ENCODE measurements at places on chromosomes 3 and 15. TPM values are rescaled to one million over a fixed set of nuclear protein-coding genes. Genes with fewer than 3 reads are reported as not detected.
A peak's percentile ranks its signal among the peaks of the same experiment; 100 is the strongest.

- no peak for DNase-seq
Observed at GRCh38 chr3:190716211-190716610, 146.3 kb downstream of the GMNC start.

GRCh38 chr3:140655678-140656077 is 22.2 kb upstream of the TRIM42 start:
- no peak for DNase-seq

- no peak for DNase-seq
Observed at GRCh38 chr15:78618064-78618463, 2.7 kb downstream of the CHRNA3 start.

GRCh38 chr15:60853109-60853508 is 374.2 kb upstream of the ICE2 start:
- DNase-seq, result no peak

- DNase-seq, result no peak
Observed at GRCh38 chr3:122502941-122503340, 11.8 kb downstream of the KPNA1 start.

DNA sequence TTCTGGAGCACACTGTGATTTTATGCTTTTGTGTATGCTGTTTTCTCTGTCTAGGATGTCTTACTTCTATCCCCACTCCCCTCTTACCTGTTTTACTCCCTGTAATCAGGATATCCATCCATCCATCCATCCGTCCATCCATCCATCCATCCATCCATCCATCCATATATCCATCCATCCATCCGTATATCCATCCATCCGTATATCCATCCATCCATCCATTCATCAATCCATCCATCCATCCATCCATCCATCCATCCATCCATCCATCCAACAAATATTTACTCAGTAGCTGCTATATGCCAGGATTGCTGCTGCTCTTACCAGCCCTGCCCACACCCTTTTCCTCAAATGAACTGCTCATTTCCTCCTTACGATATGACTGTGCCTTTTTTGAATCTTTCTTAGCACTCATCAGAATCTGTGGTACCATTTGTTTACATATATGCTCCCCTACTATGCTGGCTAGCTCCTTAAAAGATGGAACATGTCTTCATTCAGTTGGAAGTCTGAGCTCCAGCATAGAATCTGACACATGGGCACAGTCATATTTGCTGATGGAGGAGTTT is 35.2 kb downstream of the USP13 start:
- DNase-seq, result no peak

GRCh38 chr15:52191207-52191606 is at the start of gene GNB5:
GNB5 (minus strand) TSS chr15:52191392; CDS start chr15:52184676, 6,716 bp downstream.
- no peak for DNase-seq

DNA sequence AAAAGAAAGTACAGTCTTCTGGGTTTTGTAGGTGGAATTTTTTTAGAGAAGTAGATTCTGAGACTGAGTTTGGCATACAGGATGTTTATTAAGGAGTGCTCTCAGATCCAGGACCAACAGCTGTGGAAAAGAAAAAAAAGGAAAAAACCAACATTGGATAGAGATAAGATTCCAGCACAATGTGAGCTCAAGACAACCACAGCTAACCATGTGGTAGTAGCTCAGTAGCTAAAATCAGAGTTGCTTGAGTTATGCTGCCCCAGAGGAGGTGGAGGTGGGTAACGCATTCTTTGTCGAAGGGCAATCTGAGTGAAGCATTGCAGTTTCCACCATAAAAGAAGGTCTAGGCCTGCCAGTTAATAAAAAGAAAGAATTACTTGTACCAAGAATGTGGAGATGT is 904.3 kb downstream of the NSUN3 start:
- no peak for DNase-seq

DNA sequence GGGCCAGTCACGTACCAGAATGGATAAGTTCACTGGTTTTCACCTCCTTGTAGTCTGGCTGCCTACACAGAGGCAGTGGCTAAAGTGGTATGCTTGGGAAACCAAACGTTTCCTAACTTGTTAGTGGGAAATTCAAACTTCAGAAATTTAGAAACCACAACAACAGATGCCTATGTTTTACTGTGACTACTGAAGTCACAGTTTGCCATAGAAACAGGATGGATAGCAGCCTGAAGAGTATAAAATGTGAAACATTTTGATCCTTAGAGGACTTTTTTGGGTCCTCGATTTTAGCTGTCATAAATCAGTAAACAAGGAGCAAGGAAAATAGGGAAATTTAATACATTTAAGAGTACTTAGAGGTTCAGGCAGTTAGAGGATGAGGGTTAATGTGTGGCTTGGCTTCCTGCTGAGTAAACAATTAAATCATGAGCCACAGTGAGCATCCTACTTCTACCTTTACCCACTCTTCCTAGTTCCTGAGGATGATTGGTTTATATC is 48.6 kb downstream of the CMSS1 start:
- DNase-seq, result peak; percentile 53

Gene PRKCD
- 17.2 TPM for total RNA-seq

Gene BFSP2
- 2.1 TPM for total RNA-seq

Gene PLD1
- 2.0 TPM for total RNA-seq

Gene LRRN1
- total RNA-seq, result 0.21 TPM

All from activated CD8-positive, alpha-beta memory T cell treated with anti-CD3 and anti-CD28 coated beads, Interleukin-2, amount 10 ng/mL, durations not matched to agents 7 days and 5 days (primary cell).